ENCODE measurements at places on chromosomes 1 and 21. TPM values are rescaled to one million over a fixed set of nuclear protein-coding genes. Genes with fewer than 3 reads are reported as not detected.

The RGSL1 gene
- total RNA-seq: not detected

The KCNE2 gene
- not detected for total RNA-seq

The LMOD1 gene
- 40.3 TPM for total RNA-seq

- DNase-seq: no peak
These were observed 56.6 kb upstream of the VTCN1 start for GRCh38 chr1:117267232-117267774.

- no peak for DNase-seq
These were observed 10.5 kb downstream of the CITED4 start for GRCh38 chr1:40851643-40852042.

DNA sequence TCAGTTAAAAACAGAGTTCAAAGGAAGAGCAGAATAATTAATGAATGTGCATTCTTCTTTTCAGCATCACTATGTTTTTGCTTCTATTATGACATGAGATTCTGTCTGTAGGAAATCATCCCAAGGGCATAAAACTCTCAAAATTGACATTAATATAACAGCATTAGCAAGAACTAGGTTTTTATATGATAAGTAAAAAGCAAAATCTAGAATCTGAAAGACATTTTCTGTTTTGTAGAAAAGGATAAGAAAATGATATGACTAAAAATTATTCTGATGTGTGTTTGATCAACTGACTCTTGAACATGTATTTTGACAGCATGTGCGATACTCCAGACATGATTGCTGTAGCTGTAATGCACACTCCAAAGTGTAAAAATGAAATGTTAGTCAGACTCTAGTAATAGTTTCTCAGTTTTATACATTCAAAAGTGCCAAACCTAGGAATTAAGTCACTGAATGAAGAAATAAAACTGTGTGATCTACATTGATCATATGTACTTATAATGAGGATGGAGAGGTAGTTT is 197.3 kb downstream of the NCAM2 start:
- DNase-seq: no peak

DNA sequence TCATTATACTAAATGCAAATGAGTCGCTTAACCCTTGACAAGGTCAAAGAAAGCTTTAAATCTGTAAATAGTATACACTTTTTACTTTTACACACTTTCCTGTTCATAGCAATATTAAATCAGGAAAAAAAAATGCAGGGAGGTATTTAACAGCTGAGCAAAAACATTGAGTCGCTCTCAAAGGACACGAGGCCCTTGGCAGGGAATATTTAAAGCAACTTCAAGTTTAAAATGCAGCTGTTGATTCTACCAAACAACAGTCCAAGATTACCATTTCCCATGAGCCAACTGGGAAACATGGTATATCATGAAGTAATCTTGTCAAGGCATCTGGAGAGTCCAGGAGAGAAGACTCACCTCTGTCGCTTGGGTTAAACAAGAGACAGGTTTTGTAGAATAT is 62.7 kb downstream of the CAPN2 start:
- no peak for DNase-seq

- DNase-seq: no peak
These were observed 47.6 kb upstream of the GJA5 start for GRCh38 chr1:147808025-147808424.

DNA sequence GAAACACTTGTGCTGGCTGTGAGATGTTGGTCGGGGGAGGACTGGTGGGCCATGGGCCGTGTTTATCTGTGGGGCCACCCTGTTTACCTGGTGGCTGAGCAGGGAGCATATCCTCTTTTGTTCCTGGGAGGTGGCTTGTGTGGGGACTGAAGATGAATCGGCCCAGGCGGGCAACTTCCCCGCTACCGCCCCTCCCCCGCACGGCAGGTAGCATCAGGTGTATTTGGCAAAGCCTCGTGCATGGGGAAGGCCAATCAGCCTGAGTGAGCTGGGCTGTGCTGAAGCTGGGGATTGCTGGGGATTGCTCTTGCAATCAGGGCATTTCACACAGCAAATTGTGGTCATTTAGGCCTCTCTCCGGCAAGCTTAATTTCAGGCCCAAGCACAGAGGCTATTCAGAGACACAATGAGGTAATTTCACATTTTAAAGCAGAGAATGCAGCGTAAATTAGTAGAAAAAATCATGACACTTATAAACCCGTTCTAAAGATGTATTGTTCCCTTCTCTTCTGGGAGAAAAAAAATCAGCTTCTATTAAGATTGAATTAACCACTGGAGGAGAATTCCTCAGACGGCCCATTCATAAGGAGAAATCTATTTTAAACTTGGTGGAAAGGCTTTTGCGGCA is 197.7 kb upstream of the POU3F1 start:
- no peak for DNase-seq

- peak; percentile 77 for DNase-seq
These were observed 17.6 kb upstream of the CLIC4 start for GRCh38 chr1:24727501-24728216.

DNA sequence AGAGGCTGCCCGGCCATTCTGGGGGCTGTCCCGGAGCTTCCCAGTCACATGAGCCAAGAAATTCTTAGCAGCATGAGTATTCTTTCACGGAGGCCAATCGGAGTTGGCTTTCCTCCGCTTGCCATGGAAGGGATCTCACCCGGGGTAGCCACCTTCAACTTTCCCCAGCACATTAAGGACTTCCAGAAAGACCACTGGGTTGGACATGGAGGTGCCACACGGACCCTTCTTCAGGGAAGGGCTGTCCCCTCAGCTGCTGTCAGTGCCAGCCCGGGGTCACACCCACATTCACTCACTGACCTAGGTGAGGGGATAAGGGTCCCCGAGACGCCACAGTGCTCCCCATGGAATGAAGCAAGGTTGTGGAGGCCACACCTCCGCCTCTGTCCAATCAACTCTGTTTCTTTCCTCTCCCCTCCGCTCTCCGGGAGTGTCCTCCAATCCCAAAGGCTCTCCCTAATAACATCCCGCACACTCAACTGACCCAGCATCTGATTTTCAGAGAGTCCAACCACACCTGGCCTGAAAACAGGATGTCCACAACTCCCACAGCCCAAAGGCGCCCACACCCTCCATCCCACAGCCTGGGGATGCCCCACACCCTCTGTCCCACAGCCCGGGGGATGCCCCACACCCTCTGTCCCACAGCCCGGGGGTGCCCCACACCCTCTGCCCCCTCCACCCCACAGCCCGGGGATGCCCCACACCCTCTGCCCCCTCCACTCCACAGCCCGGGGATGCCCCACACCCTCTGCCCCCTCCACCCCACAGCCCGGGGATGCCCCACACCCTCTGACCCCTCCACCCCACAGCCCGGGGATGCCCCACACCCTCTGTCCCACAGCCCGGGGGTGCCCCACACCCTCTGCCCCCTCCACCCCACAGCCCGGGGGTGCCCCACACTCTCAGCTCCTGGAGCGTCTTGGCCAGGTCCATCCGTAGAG is 19.4 kb downstream of the RSPH1 start:
- DNase-seq: no peak

Data from right cardiac atrium (tissue), 5 donors.